Kidney epithelial cell (primary cell): ENCODE measurements at places on chromosomes 6 and 20.
A peak's percentile ranks its signal among the peaks of the same experiment; 100 is the strongest.

- DNase-seq: no peak
These were observed 485.4 kb downstream of the CDKAL1 start for GRCh38 chr6:21019614-21020013.

GRCh38 chr20:35252037-35252461, 25.6 kb downstream of the MMP24 start:
- DNase-seq: no peak

GRCh38 chr6:159169193-159169555, at the start of gene FNDC1:
Gene FNDC1 (plus strand): TSS chr6:159169400. CDS start chr6:159169597, 197 bp downstream.
- DNase-seq: no peak

DNA sequence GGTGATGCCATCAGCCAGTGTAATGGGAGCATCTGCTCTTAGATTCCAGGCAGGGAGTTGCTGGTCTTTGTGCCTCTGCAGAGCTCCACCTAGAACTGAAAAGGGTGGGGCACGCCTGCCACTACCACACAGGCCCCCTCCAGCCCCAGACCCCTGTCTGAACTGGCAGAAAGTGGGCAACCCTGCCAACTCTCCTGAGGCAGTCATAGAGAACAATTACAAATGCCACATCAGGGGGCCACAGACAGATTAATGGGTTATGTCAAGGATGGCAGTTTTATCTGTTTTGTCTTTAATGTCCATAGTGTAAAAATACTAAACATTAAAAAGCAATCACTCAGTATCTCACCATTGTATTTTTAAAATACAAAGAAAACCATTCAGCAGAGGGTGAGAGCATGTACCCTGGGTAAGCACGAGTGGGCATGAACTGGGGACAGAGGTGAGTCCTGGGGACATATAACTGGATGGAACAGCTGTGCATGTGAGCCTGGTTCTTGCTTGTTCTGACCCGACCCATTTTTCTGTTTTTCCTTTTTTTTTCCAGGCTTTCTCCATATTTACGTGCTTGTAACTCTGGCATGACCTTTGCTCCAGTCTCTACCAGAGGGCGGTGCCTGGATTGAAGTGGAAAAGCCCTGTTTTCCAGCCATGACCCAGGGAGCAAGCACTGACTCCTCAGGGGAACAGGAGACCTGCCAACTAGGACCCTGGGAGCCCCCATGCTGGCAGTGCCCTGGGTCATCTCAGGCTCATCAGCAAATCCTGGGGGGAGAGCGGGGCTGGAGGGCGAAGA, 8.2 kb downstream of the TRAF3IP2 start:
- no peak for DNase-seq

DNA sequence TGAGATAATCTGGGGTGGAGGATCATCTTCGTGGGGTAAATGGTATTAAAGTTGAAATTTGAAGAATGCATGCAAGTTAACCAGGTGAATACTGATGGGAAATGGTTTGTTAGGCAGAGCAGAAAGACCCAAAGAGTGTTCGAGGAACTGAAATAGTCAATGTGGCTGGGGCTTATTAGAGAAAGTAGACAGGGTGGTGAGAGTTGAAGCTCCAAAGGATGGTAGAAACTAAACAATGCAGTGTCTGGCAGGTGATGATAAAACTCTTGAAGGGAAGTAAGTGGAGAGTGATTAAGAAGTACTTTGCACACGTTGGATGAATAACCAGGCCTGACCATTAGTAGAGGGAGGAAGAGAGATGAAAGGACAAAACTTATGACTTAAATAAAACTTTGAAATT, 39.8 kb upstream of the CENPW start:
- DNase-seq: no peak

DNA sequence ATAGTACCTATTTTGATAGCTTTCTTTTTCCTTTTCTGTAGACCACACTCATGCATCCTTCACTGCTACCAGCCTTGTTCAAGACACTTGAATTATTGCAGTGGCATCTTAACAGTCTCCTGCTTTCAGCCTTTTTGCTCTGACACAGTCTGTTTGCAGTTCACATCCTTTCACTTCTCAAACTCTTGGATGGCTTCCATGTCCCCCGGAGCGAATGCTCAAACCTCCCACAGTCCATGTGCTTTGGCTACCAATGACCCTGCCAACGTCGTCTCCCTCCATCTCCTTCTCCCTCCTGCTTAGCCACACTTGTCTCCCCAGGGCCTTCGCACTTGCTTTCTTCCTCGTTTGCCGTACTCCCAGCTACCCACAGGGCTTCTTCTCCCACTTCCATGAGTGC, 270.0 kb upstream of the ZFP64 start:
- DNase-seq: no peak

- no peak for DNase-seq
These were observed 37.6 kb downstream of the GPLD1 start for GRCh38 chr6:24451581-24452388.

- DNase-seq: no peak
These were observed 38.2 kb downstream of the FAM8A1 start for GRCh38 chr6:17638212-17638715.

DNA sequence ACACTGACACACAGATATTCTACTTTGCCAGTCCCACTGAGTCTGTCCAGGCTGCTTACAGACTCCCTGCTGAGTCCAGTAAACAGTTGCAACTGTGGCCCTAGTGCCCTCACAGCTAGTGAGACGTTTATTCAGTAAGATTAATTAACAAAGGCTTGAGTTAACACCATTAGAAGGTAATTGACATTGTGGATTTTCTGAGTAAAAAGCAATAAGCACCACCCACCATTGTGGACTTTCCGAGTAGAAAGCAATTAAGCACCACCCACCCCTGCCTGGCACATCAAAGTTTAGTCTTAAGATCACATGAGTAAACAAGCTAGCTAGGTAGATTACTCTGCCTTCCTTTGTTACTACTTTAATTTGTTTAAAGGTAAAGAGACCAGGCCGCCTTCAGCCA, 408.6 kb upstream of the IMPG1 start:
- no peak for DNase-seq

DNA sequence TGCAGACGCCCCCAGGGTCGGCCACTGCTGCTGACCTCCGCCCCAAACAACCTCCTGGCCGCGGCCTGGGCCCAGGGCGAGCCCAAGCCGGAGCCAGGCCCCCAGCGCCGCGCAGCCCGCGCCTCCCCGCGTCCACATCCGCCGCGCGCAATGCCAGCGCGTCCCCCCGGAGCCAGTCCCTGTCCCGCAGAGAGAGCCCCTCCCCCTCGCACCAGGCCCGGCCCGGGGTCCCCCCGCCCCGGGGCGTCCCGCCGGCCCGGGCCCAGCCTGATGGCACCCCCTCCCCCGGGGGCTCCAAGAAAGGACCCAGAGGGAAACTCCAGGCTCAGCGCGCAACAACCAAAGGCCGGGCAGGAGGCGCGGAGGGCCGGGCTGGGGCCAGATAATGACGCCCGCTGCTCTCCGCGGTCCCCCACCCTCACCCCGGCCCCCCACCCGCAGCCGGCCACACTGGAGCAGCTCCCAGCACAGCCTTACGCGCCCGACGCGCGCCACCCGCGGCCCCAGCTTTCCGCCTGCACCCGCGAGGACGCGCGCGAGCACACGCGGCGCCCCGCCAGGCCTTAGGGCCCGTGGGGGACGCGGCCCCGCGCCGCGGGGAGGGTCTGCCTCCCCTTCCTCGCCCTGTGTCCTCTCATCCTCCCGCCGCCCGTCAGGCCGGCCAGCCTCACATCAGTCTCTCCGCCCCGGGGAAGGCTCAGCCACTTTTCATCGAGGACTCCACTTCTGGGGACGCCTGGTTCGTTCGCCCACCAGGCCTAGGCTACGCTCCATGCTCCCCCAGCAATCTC, 12.9 kb upstream of the SLC22A7 start:
- DNase-seq: no peak

DNA sequence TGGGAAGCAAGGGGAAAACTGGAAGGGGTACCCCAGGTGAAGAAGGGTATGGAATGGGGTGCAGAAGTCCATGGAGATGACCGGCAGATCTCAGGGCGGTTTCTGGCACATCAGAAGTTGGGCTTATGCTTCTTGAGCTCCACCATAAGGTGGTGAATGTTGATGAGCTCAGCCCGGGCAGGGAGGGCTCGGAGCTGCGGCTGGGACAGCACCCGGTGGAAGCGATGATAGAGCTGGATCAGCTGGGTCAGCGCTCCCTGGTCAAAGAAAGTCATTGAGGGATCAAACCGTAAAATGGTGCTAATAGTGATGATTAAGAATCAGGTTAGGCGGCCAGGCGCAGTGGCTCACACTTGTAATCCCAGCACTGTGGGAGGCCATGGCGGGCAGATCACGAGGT, 20.9 kb downstream of the VPS52 start:
- DNase-seq: no peak

DNA sequence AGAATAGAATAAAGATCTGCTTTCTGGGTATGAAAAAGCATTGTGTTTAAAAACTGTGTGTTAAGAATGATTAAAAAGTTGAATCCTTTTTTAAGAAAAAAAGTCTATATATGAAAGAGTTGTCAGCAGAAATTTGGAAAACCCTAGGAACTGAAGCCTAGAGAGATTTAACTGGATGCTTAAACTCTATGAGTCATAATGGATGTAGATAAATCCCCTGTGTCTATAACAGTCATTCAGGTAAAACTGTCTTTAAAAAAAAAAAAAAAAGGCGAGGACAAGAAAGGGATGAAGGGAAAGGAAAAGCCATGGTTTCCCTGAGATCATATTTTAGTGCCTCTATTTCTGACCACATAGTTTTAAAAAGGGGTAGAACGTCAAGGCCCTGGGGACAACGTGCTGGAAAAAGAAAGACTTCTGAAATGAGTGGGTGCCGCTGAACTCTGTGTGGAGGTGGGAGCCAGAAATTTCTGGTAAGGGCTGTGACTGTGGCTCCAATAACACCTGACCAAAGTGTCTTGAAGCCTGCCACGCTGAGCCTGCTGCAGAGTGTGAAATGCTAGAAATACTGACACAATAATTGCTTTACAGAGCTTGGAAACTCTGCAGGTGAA, 302.6 kb upstream of the ARID1B start:
- no peak for DNase-seq

- peak; percentile 67 for DNase-seq
These were observed 128.8 kb upstream of the DTNBP1 start for GRCh38 chr6:15791448-15792181.

GRCh38 chr6:71656121-71656520, 230.2 kb upstream of the RIMS1 start:
- DNase-seq: no peak
